ENCODE measurements at places on chromosomes 1 and 21.

DNA sequence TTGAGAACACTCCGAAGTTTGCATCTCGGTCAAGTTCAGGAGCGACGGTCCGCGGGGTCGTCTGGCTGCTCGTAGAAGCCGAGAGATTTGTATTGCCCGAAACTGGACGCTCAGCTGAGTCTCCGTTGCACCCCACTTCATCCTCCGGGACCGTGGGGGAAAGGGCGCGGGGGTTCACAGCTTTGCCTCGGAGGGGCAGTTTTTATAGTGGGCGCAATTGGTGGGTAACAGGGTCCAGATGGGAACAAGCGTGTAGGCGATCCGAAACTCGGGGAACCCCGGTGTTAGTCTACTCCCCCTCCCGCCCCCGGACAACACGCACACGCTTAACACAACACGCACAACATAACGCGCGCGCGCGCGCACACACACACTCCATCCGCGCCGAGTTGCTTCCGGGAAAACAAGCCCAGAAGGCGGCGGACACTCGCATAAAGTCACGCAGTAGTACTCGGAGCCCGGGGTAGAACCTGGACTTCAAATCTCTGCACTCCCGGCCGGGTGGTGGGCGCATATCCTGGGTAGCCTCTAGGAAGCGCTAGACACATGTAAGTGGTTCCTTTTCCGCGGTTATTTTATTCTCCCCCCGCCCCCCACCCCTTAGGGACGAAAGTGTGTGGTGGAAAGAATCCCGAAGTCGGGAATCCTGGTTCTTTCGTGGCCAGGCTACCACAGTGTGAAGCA, 1.1 kb upstream of the JUN start:
- peak; percentile 18 for DNase-seq

GRCh38 chr1:97805093-97805492, 115.7 kb downstream of the DPYD start:
- no peak for DNase-seq

DNA sequence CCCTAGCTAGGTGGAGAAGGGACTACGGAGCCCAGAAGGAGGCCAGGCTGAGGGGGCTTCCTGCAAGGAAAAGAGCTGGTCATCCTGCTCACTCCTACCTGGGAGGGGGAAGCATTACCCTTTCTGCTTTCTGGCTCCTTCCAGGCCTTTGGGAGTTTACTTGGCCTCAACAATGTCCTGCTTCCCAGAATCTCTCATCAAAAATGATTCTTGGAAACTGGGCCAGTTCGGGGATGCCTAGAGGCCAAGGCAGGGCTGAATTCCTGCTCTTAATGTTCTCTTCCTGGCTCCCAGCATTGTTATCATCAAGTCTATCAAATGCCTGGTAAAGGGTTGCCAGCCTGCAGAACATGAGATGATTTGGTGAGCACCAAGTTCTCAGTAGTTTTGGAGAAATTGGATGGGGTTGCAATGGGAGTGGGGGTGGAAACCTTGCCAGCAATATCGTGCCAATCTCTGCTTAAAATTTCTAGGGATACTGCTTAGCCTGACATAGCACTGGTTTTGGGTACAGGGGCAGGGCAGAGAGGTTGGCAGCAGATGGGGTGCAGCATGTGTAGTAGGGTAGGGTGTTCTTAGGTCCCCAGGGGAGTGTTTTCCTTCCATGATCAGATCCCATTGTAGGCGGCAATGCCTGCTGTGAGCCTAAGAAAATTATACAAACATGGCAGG, 7.7 kb upstream of the PAFAH2 start:
- no peak for DNase-seq

- no peak for DNase-seq
Observed at GRCh38 chr21:45768740-45769048, 125.2 kb downstream of the PCBP3 start.

DNA sequence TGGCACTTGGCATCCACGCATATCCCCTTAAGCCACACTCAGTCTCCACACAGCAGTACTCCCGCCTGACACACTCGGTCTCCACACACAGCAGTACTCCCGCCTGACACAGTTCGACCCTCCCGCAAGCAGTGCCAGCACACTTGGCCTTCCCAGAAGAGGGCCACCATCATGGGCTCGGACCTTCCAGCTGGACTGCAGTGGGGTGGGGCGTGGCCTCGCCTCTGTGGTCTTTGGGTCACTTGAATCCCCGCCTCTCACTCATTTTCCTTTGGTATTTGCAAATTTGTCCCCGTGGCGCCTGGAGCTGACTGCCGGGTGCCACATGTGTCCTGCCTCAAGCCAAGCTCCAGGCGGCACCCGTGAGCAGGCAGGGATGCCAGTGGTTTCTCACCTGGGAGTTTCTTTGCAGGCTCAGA, 63.7 kb downstream of the FAAP20 start:
- DNase-seq: no peak

GRCh38 chr1:22053861-22054770, 1.6 kb downstream of the CDC42 start:
- no peak for DNase-seq

Measured in NCI-H187 (cell line).